ENCODE measurements at places on chromosomes 1 and 21.

DNA sequence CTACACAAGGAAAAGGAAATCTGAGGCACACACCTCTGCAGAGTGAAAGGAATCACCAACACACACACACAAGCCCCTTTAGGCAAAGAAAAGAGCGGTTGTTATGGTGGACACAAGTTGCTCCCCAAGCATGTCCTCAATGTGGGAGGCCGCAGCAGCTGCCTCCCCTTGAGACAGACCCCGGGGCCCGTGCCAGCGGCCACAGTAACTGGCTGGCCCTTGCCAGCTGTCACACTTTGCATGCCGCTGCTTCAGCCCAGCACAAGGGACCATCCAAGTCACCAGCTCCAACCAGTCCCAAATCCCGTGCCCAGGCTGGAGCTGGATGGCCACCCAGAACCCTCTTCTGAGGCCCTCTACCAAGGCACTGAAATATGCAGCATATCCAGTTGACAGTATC is 2.9 kb upstream of the OLIG1 start:
- DNase-seq, result no peak

DNA sequence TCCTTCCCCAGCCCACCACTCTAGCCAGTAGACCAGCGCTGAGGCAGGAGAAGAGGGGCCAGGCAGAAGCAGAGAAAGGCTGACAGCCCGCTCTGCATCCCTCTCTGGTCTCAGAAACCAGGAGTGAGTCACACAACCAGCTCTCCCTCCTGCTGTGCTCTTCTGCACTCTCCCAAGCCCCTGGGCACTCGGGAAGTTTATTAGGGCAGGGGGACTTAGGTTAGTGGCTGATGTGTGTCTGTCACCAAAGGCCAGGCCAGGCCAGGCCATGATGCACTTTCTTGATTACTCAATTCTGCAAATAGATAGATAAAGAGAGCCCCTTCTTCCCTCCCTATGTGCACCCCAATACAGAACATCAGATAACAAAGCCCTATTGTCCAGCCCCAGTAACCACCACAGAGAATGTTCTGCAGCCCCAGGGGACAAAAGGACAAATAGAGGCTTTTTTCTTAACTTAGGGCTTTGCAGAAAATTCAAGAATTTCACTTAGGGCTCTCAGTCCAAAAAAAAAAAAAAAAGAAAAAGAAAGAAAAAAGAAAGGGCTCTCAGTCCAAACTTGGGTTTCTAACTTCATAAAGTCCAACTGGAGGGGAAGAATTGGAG is 52.9 kb upstream of the CNTN2 start:
- no peak for DNase-seq

DNA sequence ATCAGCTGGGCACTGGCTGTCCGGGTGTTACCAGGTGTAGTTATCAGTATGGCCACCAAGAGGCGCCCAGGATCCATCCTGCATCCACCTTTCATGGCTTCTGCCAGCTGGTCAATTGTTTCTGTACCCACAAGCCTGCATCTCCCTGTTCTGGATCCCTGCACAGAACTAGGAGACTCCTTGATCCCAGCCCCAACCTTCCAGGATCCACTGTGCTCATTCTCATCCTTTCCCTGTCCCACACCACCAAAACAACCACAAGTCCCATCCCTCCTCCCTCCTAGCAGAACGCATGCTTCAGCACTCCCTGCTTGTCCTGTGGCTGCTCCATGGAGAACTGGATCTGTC is 27.2 kb upstream of the FOXE3 start:
- DNase-seq, result peak; percentile 56

- no peak for DNase-seq
Observed at GRCh38 chr1:151828921-151829320, 2.7 kb downstream of the RORC start.

- DNase-seq, result peak; percentile 37
Observed at GRCh38 chr1:107750364-107750959, 214.5 kb downstream of the VAV3 start.

DNA sequence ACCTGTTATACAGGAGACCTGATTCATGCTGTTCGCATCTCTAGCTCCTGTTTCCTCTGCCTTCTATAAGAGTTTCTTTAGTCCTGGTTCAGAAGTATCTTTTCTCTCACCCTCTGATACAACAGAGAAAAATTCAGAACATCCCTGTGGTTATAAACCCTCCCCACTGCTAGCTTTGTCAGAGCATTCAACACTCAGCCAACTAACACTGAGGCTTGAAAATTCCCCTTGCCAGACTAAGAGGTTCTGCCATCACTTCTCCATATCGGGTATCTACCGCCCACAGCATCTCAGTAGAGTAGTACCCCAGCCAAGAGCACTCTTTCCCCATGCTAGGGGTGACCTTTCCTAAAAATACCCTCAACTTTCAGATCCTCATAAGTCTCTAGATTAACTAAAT is 19.6 kb upstream of the PIK3R3 start:
- no peak for DNase-seq

DNA sequence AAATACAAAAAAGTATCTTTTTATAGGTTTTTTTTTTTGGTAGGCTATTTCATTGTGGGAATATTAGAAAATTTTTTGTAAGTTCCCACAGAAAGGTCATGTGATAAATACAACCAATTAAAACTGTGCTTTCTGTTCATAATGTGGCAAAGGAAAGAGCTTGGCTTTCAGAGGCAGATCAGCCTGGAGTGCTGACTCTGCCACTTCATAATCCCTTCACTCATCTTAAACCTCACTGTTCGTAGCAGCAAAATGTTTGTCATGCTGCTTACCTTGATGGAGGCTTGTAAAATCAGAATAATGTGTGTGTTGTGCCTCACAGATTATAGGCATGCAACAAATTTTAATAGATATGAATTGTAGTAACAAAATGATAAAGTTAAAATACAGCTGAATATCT is 176.8 kb downstream of the ZP4 start:
- no peak for DNase-seq

DNA sequence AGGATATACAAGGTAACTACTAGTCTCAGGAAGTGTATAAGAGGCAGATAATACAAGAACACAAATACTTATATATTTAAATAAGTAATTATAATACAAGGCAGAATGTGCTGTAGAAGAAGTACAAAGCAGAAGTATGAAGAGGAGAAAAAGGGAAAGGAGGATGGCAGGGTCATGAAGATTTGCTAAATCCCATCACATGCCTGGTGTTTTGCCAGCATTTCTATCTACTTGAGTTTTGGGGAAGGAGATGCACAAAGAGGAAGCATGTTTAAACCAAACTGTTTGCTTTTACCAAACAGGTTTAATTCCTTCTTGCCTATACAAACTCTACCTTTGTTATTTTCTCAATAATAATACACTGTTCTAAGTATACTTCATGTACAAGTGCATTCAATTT is 60.9 kb upstream of the PODN start:
- no peak for DNase-seq

- DNase-seq, result peak; percentile 31
Observed at GRCh38 chr1:77282866-77283539, 1.2 kb downstream of the AK5 start.

DNA sequence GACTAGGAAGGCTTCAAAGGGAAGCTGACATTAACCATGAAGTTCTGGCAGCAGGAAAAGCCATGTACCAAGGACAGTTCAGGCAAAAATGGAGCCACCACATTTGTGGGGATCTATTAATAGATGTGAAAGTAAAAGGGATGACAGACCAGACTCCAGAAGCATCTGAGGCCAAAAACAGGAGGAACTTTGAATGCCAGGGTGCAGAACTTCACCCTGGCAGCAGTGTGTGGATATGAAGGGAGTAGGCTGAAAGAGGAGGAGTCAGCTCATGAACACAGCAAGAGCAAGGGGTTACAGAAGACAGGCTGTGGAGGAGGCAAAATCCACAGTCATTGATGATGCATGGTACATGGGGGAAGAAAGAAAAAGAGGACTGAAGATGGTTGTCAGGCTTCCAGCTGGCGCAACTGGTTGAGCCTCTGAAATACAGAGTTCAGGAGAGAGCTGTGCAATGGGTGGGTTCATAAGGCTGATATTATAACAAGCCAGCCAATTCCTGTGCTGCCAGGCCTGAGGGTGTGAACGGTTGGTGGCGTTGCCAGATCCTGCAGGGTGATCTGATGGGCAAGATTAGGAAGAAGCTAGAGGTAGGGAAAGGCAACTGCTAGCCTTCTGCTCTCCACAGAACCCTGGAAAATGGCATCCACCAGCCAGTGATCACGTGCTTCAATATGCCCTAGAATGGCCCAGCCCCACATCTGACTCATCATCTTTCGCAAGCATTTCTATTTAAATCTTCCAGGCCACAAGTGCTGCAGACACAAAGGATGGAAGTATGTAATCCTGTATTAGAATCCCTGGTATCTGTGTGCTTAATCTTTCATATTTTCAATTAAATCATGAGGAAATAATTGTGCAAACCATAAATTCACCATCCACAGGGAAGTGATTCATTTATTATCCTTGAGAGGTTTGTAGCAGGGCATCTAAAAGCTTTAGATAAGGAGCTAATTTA is 81.9 kb downstream of the SLC25A24 start:
- DNase-seq, result no peak

All from natural killer cell (primary cell).